ENCODE measurements at places on chromosomes 5 and 9.

GRCh38 chr5:127472700-127473099 is 44.7 kb upstream of the PRRC1 start:
- DNase-seq: no peak

GRCh38 chr9:106941916-106942315 is 79.0 kb downstream of the ZNF462 start:
- DNase-seq: no peak

DNA sequence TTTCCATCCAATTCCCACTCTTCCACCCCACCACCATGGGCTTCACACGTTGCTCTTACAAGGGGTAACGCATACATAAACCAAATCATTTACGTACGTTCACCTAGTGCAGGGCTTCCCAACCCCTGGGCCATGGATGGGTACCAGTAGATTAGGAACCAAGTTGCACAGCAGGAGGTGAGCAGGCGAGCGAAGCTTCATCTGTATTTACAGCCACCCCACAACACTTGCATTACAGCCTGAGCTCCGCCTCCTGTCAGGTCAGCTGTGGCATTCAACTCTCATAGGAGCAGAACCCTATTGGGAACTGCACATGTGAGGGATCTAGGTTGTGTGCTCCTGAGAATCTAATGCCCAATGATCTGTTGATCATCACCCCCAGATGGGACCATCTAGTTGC is 82.3 kb downstream of the CEMIP2 start:
- no peak for DNase-seq

DNA sequence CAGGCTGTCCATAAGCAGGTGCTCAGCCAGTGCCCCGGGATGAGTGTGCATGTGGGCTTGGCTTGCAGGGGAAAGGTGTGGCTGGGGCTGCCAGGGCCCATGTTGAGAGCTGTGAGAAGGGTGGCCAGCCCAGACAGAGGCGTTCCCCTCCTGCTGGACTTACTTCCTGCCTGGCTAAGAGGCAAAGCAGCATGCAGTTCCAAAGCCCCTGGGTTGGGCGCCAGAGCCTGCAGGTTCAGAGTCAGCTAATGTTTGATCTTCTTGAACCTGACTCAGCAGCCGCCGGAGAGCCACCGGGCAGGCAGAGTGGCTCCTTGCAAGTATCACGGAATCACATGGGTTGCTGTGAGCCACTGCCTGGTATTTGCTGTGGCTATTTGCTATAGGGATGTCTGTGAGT is 168.4 kb upstream of the MAP1B start:
- DNase-seq: peak; percentile 78

- DNase-seq: no peak
These were observed 64.5 kb upstream of the PPARGC1B start for GRCh38 chr5:149665416-149666175.

All from NCI-H1417 (cell line).